Neural progenitor cell (in vitro differentiated cells): ENCODE measurements at places on chromosomes 1 and 21. TPM values are rescaled to one million over a fixed set of nuclear protein-coding genes. Genes with fewer than 3 reads are reported as not detected.

The KLHDC8A gene
- total RNA-seq: 9.7 and 20.2 TPM in 2 replicates

The DYNLT5 gene
- total RNA-seq: 0.22 TPM in 1 of 2 replicates, not detected in the other

The PGLYRP3 gene
- total RNA-seq: not detected in 2 replicates

The S100A5 gene
- not detected in 2 replicates for total RNA-seq

The EPHB2 gene
- 38.3 and 80.2 TPM in 2 replicates for total RNA-seq

The PPFIA4 gene
- total RNA-seq: 21.5 and 23.5 TPM in 2 replicates

The INTS7 gene
- total RNA-seq: 17.1 and 20.7 TPM in 2 replicates

The DISP1 gene
- 6.5 and 9.2 TPM in 2 replicates for total RNA-seq

The SH2D5 gene
- 5.1 and 7.7 TPM in 2 replicates for total RNA-seq

The HTR1D gene
- total RNA-seq: 1.1 and 2.0 TPM in 2 replicates

The KIAA1614 gene
- total RNA-seq: 0.56 and 3.8 TPM in 2 replicates

The PDIK1L gene
- total RNA-seq: 11.0 and 12.0 TPM in 2 replicates

The LHX8 gene
- 0.06 TPM in 1 of 2 replicates, not detected in the other for total RNA-seq

The GJA9 gene
- total RNA-seq: not detected in 2 replicates

The MIER1 gene
- total RNA-seq: 31.3 and 43.5 TPM in 2 replicates

DNA sequence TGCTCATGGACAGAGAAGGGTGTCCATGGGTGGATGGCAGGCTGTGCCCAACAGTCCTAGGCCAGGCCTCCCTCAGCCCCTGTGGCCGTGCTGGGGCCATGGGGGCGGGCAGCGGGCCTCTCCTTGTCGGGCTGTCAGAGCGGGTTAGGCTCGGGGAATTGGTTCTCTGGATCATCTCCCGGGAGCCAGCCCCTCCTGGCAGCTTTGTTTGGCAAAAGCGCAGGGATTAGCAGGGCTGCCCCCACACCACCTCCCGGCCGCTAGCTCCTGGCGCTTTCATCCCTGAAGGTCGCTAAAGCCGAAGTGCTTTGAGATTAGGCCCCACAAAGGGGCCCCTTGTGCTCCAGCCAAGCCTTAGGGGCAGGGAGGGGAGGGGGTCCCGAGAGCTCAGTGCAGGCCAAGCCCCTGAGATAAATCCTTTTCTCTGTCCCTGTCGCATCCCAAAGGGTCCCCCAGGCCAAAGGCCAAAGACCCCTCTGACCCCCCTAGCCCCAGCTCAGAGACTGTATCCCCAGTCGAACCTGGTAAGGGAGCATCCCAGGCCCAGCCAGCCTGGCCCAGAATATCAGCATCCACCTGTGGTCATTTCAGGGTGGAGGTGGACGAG, 9.8 kb upstream of the DMBX1 start:
- DNase-seq: peak; percentile 94

GRCh38 chr1:62688687-62689085, 500 bp upstream of the DOCK7 start:
- DNase-seq: no peak

GRCh38 chr1:201702936-201703335, 126.0 kb upstream of the IPO9 start:
- DNase-seq: peak; percentile 84

DNA sequence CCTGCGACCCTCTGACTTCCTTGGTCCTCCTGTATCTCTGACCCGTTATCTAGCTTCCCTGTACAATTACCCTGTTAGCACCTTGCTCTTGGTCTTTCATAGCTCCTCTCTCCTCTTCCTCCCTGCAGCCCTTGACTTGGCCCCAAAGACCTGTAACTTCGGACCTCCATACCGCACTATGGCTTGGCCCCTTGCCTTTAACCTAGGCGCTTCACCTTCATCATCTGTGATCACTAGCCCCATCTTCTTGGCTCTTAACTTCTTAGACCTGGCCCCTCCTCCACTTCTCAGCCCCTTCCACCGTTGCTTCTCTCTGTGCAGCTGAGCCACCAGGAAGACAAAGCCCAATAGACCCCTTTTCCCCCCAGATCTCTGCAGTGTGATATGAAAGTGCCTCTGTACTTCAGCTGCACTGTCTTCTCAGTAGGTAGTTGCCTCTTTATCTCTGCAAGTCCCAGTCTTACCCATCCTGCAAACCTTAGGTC, 740 bp downstream of the ZNF691 start:
- no peak for DNase-seq

DNA sequence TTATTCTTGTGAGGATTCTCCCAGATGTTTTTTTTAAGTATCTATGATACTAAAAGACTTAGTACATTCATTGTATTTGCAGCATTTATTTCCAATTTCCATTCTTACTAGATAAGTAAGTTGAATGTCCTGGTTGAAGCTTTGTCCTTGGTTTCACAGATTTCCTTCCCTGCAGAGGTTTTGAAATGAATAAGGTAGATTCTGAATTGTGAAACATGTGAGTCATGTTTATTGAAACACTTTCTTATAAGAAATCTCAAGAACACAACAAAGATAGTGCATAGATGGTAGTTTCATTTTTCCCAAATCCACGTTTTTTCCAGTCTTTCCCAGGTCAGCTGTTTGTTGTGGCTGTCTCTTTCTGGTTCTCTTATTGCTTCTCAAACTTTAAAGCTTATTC, 24.8 kb downstream of the GABPA start:
- no peak for DNase-seq

DNA sequence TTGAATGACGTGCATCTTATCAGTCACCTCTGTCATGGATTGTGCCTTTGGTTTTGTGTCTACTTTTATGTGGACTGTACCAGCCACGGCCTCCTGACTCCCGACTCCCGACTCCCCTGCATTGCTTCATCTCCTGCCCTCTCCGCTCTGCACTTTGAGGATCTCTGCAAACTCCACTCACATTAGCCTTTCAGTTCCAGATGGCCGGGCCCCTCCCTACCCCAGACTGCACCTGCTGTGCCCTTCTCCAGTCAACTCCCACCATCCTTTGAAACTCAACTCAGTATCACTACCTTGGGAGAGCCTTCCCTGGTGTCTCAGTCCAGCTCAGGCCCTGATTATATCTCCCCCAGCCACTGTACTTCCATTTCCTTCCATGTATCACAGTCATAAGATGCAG, 71.4 kb downstream of the MDM4 start:
- DNase-seq: no peak

GRCh38 chr1:155301342-155301841, at the start of gene PKLR:
Gene PKLR (minus strand): TSS chr1:155301438. CDS start chr1:155301395, 43 bp downstream.
- no peak for DNase-seq

DNA sequence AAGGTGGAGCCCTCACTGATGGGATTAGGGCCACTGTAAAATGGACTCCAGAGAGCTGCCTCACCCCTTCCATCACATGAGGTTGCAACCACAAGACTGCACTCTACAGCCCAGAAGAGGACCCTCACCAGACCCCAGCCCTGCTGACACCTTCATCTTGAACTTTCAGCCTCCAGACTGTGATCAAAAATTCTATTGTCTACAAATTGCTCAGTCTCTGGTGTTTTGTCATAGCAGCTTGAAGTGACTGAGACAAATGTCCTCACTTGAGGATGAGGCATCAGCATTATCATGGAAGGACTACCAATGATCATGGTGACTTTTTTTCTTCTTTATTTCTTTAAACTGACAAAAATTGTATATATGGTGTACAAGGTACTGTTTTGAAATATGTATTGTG, 26.7 kb upstream of the TRIM17 start:
- no peak for DNase-seq

DNA sequence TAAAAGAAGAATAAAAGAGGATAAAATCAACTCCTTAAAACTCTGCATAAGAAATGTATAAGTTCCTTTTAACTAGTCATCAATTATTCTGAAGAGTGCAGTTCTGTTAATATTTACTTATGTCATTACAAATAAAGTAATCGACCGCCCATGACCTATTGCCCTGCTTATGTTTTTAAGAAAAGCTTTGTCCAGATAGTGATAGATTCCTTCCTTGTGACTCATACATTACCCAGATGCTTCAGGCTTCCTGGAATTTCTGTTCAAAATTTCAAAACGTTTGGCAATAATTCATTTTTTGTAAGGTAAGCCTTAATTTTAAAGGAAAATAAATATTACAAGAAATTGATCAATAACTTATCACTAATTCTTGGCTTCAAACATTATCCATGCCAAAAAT, 918.2 kb upstream of the ADGRL2 start:
- no peak for DNase-seq

DNA sequence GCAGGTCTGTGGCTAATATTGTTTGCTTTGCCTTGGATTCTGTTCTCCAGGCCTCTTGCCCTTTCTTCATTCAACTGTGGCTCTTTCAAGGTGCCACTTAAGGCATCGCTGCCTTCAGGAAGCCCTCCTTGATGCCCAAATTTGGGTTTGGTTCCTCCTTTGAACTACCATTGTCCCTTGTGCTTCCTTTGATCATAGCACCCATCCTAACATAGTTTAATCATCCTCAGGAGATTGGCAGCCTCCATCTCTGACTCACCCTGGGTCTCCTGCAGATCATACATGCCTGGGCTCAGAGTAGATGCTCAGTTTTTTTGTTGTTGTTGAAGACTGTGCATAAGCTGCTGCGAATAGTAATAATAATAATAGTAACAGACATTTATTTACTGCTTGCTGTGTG, 54.4 kb upstream of the ACOT11 start:
- DNase-seq: no peak
